ENCODE measurements at places on chromosomes 2 and 18.
A peak's percentile ranks its signal among the peaks of the same experiment; 100 is the strongest.

DNA sequence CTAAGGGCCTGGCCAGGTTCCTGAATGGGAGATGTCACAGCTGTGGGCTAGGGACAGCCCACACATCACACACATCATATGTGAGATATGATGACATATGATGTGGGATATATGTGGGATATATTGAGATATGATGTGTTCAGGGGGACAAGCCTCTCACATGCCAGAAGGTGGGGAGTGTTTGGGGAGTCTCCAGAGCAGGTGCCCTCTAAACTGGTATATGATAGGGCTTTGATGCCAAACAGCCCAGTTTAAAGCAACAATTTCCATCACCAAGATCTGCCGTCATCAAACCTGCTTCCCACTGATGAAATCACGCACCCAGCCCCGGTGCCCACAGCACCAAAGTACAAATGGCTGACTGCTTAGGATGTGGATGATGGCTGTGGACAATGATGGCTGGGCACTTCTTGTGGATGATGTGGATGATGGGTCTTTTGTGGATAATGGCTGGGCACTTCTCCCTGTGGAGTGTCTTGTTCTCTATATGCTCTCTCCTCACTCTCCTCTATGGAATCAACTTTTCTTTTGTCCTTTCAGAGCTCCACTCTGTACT lies 50.9 kb downstream of the FBLN7 start:
- no peak for DNase-seq

DNA sequence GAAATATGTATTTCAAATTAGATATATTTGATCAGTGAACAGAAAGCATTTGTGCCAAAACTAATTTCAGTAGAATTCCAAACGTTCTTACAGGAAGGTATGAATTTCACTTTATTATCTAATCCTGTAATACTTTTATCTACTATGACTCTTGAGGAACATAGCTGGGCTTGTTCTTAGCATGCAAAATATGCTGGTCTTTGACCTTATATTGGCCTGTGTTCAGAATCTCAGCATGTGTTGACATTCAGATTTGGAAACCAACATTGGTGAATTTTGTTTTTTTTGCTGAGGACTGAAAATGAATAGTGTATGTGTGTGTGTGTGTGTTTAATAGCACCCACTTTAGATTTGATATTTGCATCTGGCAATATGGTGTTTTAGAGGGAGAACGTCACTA lies 112.2 kb downstream of the MEIS1 start:
- DNase-seq, result no peak

DNA sequence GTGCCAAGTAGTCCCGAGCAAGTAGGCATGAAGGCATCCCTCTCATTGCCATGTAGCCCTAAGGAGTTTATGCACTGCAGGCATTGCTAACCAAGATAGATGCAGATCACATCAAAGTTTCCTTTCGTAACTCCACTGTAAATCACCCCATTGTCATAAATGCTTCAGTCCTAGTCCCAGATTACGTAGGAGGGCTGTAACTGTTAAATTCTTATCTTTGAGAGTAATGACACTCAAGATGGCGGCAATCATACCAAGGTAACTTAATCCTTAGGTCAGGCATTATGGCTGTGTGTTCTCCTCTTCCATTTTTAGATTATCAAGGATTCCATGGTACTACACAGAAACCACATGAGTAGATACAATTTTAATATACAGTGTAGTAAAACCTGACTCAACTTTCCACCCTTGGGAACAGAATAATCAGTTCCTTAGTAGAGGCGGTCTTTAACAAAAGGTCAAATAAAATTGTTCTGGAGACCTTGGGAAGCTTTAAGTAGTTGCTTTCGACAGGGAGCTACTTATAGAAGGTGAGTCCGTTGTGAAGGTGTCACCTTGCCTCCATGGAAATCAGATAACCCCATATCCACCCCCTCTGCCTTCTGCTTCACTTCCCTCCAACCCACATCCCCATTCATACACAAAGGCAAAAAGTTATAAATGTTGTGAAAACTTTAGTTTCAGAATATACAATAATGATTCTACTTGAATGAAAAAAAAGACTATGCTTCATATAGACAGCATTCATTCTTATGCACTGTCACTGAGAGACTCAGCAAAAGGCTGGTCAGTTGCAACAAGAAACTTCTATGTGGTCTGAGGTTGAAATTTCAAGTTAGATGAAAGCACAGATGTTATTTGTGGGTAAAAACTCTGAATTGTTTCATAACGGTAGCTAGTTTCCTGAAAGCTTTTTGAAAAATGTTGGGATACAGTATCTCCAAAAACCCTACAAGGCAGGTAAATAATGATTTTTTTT lies 64.8 kb upstream of the GALNT5 start:
- no peak for DNase-seq

DNA sequence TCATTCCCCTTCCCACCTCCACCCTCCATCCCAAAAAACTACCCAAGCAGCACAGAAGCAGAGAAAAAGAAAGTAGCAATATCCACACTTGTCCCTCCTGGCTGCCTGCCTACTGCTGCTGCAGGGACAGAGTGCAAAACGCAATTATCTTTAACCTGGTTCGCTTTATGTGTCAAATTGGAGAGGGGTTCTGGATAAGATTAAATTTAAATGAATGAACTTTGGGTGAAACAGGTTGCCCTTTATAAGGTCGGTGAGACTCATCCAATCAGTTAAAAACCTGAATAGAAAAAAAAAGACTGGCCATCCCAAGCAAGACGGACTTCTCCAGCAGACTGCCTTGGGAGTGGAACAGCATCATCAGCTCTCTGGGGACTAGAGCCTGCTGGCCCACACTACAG lies 62.6 kb downstream of the ANKRD44 start:
- no peak for DNase-seq

GRCh38 chr2:204743393-204743960 lies 198.2 kb downstream of the PARD3B start:
- DNase-seq, result no peak

- DNase-seq, result no peak
Measured at GRCh38 chr2:5343785-5344335, 348.3 kb upstream of the SOX11 start.

DNA sequence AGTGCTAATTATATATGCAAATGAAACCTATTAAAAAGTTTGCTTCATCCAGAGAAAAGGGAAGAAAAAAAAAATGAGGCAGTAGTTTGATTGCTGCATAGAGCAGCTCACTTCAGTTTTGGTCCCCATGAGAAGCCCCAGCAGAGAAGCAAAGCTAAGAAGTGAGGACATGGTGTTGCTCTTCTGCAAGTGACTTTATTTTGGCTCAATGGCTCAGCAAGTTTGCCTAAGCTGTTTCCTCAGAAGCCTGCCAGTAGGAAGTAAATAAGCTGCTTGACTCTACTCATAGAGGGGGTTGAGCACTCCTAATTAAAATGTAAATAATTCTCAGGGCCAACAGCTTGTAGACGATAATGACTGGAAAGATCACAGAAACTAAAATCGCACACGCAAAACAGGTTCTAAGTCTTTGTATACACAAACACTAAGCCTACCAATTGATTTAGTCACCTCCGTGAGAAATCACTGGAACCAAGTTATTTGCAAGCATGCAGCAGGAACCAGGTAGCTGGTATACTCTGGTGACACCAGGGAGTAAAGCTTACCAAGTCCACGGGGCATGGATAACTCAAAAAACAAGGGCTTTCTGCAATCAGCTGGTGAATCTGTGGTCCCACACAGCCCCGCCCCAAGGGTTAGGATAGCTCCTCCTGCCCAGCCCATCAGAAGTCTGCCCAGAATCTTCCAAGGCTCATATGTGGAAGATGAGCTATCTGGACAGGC lies 39.7 kb upstream of the NABP1 start:
- DNase-seq, result peak; percentile 21

GRCh38 chr2:237972211-237972610 lies 5.4 kb downstream of the UBE2F start:
- no peak for DNase-seq

- no peak for DNase-seq
Measured at GRCh38 chr2:203685081-203685621, 21.3 kb upstream of the CD28 start.

DNA sequence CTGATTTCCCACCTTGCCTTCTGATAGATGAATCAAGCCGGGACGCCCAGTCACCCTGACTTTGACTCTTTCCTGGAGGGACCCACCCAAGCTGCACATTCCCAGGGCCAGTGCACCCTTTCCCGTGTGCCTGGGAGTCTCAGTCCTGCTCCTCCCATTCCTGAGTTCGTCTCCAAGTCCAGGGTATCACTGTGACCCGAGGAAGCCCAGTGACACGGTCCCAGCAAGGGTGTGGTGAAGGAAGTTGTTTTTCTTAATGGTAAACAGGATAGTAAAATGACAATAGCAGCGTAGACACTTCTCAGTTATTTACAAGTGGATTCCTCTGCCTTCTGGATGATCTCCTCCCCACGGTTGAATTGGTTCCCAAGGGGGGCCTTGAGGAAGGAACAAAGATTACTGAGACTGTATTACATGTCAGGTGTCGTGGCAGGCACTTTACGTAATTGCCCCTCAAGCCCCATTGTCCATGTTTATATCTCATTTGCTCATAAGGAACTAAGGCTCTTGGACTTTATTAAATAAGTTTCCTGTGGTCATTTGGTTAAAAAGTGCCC lies 123.3 kb downstream of the PRKCE start:
- DNase-seq, result no peak

DNA sequence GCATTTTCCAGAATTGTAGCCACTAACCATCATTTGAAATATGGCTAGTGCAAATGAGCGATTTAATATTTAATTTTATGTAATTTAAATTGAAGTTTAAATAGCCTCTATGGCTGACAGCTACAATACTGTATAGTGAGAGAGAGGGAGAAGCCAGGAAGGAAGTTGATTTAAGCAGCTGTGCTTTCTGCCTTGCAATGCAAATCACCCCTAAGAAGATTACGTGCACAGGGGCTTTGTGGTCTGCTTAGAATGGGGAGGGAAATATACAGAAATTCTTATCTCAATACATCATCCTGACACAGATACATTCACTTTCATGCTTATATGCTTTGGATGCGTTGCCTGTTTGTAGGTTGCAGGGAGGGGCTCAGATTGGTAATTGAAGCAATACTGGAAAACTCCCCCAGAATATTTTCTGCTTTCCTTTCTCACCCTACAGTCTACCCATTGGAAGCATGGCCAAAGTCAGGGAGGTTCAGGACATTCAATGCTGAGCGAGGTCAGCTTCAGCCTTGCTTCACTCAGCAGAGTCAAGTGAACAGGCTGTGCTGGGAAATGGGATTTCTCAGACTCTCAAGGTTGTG lies 674.0 kb downstream of the CNTNAP5 start:
- DNase-seq, result no peak

- no peak for DNase-seq
Measured at GRCh38 chr2:70043252-70043875, 43.9 kb upstream of the PCBP1 start.

- DNase-seq, result no peak
Measured at GRCh38 chr2:60586081-60586480, 32.6 kb upstream of the BCL11A start.

GRCh38 chr2:231169488-231169887 lies 28.9 kb upstream of the ARMC9 start:
- no peak for DNase-seq

- no peak for DNase-seq
Measured at GRCh38 chr2:63587814-63588384, 378 bp downstream of the WDPCP start.

DNA sequence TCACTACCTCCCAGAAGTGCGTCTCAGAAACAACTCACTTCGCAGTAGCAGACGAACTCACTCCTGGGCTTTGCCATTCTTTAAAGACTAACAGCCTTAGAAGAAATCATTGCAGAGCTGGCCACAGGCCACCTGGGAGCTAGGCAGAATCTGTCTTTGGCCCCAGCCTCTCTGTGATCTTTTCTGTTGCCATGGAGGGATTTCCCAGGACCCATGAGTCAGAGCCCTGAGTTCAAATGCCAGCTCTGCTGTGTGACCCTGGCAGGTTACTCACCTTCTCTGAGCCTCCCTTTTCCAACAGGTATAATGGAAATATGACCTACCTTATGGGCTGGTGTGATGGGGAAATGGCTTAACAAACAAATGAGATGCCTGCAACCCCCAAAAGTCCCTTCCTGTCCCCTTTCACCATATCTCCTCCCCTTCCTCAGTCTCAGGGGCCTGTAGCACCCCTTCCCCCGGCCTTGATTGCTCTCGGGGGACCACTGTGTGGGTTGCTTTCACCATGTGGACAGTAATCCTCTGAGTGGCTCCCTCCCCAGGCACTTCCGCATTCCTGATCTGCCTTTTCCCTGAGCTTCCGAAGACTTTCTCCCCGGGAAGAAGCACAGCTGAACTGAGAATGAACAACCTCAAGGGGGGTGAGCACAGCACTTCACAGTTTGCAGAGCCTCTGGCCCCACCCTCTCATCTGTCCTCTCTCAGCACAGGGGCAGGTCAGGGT lies 34.0 kb upstream of the SLC66A3 start:
- DNase-seq, result no peak

DNA sequence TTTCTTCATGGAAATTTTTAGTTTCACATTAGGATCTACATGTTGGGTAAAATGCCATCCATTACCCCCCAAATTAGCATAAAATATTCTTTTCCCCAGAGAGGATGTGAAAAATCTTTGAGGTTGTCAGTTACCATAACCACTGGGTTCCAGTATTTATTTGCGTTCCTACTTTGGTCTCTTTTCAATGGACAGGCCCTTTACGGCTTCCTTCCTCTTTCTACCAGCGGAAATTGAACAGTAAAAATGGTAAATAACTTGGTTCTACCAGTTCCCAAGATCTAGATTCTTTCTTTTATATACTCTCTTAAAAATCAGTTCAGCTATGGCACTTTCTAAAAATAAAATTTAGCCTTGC lies 169.2 kb upstream of the APCDD1 start:
- DNase-seq, result peak; percentile 55

DNA sequence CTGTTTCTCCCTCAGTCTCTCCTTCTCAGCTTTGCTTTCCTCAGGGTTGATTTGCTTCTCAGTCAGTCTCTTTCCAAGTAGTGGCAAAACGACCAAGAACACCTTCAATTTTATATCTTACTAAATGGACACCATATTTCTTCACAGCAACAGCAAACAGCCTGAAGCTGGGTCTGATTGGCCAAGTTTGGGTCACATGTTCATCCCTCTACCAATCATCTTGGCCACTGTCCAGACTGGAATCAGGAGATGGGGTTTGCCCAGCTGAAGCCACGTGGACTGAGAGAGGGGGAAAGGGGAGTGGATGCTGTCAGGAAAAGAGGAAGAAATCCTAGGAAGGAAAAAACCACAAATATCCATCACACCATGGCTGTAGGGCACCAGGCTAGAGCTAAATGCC lies 42.0 kb upstream of the ACMSD start:
- no peak for DNase-seq

DNA sequence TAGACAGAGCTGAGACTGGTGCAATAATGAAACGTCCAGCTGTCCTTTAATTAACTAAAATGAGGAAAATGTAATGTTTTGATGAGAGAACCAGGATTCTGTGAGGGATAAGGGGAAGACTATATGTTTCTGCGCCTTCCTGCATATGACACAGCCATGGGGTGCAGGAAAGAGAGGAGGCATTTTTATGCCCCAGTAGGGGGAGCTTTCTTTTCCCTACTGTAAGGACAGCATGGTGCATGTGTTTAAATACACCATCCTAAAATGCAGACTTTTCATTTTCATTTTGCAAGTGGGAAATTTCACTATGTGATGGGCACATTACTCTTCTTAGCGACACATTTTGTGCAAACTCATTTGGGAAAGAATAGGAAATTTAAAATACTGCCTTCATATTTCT lies 446.1 kb downstream of the ARHGAP15 start:
- no peak for DNase-seq
